IPS-NIHi11 (cell line): ENCODE measurements at places on chromosomes 16 and 17.

DNA sequence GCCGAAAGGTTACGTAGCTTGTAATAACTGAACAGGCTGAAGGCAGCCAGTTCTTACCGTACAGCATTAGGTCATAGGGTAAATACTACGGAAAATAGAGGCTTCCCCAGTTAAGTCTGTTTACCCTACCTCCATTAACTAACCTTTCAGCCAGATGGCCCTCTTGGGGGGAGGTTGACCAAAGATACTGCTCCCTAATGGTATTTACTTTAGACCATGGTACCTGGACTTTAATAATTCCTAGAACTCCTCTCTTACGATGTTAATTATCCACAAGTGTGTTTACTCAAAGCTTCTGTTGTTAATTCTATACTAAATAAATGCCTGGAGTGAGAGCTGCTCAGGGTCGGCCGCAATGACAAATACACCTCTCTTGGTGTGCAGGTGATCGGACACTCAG lies 9.8 kb upstream of the ADAT1 start:
- DNase-seq = no peak

DNA sequence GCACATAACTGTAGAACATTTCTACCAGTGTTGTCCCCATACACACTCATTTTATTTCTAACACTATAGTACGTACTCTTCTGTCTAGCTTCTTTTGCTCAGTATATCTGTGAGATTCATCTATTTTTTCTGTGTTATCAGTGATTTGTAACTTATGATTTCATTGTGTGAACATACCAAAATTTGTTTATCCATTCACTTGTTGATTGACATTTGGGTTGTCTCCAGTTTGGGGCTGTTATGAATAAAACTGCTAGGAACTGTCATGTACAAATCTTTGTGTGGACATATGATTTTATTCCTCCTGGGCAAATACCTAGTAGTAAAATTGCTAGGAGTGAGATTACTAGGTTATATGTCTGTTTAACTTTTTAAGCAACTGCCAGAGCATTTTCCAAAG lies 9.6 kb downstream of the CYB5B start:
- no peak for DNase-seq

GRCh38 chr16:20247076-20247475 lies 80.2 kb downstream of the GP2 start:
- DNase-seq = no peak

DNA sequence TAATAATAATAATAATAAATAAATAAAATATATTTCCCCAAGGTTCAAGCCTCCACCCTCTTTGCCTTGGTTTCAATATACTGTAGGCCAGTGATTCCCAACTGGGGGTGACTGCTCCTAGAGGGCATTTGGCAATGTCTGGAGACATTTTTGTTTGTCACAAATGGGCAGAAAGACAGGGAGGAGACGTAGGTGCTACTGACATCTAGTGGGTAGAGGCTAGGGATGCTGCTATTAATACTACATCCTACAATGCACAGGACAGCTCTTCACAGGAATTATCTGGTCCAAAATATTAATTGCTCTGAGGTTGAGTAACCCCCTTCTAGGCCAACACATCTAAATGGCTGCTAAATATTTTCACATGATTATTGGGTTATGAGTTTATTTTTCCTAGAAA lies 12.8 kb upstream of the PRR14 start:
- peak; percentile 14 for DNase-seq

GRCh38 chr17:65334406-65334805 lies 197.2 kb downstream of the RGS9 start:
- no peak for DNase-seq

GRCh38 chr17:69870751-69871199 lies 204.2 kb upstream of the KCNJ16 start:
- DNase-seq = peak; percentile 51

GRCh38 chr17:9817086-9817485 lies 4.8 kb downstream of the GSG1L2 start:
- DNase-seq = peak; percentile 79

GRCh38 chr16:69555867-69556266 lies 9.9 kb upstream of the NFAT5 start:
- no peak for DNase-seq

DNA sequence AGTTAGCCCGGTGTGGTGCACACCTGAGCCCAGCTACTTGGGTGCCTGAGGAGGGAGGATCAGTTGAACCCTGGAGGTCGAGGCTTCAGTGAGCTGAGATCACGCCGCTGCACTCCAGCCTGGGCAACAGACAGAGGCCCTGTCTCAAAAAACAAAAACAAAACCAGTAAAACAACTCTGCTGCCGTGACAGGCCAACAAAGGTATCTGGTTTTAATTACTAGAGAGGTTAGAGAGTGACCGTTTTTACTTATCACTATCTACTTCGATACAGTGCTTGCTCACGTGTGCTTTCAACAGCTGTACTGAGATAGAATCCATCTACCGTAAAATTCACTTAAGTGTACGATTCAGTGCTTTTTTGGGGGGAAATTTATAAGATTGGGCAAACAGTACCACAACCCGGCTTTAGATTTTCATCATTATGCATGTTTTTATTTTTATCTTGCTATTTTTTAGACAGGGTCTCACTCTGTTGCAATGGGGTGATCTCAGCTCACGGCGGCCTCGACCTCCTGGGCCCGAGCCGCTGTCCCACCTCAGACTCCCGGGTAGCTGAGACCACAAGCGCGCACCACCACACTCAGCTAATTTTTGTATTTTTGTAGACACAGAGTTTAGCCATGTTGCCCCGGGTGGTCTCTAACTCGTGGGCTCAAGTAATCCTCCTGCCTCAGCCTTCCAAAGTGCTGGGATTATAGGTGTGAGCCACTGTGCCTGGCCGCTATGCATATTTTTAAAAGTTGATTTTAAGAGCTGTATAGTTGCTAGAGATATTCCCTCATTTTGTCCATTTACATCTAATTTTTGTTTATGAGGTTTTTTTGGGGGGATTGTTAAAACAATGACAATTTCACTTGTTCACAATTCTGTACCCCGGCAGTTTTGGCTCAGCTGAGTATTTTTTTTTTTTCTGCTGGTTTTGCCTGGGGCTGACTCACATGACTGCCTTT lies 30.9 kb downstream of the SERPINF1 start:
- DNase-seq = no peak

GRCh38 chr17:2033153-2033552 lies 3.2 kb downstream of the DPH1 start:
- DNase-seq = no peak

GRCh38 chr17:2602597-2603017 lies 9.2 kb downstream of the PAFAH1B1 start:
- DNase-seq = no peak

- no peak for DNase-seq
Observed at GRCh38 chr16:49837688-49838410, 18.1 kb downstream of the ZNF423 start.

GRCh38 chr16:68065716-68066305 lies 19.4 kb upstream of the NFATC3 start:
- DNase-seq = no peak

GRCh38 chr17:67865438-67865837 lies 40.1 kb downstream of the BPTF start:
- DNase-seq = no peak

DNA sequence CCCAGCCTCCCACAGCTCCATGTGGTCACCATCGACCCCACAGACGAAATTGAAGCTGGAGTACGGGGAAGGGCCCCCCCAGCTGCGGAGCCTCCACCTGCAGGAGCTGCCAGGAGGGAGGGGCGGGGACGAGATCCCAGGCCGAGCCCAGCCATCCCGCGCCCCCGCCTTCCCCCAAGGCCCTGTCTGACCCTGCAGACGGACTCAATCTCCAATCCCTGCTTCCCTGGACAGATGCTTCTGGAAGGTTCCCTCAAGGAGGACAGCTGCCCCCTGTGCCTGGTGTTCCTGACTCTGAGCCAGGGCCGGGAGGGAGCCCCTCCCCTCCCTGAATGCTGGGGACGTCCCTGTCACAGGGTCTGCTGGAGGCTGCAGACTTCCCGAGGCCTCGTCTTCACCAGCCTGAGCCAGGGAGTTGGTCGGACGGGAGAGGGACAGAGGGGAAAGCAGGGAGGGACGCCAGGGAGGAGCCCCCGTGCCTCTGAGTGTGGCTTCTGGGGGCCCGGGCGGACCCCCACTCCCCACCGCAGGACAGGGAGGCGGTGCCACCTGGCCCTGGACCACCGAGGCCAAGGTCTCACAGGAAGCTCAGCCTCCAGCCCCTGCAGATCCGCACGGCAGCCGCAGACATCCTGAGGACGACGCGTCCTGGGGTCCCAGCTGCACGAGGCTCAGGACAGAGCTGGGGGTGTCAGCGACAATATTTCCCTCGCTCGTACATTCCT lies 21.3 kb upstream of the C1QTNF8 start:
- no peak for DNase-seq

DNA sequence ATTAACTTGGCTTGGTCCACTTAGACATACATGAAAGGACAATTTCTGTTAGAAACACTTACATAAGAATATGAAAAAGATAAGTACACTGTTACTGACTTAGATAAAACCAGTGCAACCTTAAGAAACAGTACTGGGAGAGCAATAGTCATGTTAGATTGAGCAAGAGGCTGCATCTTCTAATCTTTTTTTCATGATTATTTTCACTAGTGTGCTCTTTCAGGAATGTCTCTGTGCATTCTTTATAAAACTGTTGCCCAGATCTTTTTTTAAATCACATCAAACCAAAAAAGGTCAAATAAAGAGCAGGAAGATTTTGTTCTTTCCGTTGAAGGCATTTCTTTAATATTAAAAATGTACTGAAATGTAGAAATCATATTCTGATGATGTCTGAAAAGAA lies 100.7 kb upstream of the AXIN2 start:
- no peak for DNase-seq

DNA sequence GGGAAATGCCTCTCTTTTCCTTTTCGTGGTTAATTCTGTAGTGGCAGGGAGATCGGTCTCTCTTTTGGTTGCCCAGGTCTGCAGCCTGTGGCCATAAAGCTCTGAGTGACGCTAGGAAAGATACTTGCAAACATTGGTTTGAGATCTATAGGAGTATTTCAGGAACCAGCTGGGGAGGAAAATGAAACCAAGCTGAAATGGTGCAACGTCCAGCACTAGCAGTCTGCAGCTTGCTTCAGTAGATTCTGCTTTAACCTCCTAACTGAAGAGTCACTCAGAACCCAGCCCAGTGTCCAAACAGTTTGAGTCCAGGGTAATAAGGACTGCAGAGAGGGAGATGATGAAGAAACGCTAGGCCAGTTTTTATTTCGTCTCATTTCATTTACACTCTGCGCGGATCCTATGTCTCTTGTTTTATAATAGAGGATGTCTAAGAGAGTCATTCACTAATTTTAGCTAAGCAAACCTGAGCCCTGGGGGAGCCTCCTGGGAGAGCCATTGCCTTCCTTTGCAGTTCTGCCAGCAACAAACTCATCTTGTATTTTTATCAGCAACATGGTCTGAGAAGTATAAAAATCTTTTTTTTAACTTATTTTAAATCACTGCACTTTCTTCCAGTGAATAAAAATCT lies 12.0 kb downstream of the SP2 start:
- no peak for DNase-seq

DNA sequence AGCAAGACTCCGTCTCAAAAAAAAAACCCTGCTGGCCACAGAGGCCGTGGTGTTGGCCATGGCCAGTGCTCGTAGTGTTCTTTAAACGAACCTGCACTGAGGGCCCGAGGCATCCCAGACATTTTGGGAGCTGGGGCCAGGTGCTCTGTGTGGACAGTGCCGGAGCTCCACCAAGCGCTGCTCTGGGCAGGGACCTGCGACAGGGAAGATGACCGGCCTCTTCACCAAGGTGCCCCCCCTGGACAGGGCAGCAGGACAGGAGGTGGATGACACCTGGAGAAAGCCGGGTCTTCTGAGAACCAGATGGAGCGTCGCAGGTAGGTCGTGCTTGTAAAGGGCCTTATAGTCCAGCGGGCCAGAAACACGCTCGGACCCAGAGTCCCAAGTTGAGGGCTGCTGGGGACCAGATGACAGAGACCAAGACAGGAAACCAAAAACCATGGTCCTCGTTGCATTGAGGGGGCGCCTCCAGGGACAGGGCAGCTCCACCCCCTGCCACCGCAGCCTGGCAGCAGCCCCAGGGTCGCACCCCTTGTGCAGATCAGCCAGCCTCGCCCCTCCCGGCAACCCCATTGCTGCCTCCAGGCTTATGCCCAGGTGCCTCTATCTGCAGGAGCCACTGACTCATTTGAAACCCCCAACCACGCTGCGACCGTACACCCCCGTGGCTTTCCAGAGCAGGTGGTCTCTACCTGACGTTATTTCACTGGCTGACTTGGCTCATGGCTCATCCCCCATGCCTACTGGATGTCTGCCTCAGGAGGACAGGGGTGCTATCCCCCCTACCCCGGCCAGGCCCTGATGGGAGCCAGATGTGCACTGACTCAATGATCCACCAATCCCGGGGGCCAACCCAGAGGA lies 4.2 kb upstream of the NTN3 start:
- DNase-seq = no peak

DNA sequence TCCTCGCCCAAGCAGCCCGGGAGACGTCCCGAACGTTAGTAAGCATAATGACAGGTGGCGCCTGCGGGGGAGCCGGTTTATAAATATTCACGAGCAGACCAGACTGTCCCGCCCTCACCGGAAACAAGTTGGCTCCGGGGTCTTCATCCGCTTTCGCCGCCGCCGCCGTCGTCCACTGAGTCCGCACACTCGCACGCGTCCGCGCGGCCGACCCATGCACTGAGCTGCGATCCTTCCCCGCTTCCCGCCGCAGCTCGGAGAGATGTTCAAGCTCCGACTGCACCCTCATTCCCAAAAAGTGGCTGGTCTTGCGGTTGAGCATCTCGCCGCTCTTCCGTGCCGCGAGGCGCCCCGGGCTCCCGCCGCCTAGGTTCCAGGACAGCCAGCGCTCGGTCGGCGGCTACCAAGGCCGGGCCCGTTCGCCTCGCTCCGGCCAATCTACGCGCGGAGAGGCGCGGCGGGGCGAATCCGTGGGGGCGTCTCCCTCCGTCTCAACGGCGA lies 385 bp downstream of the CFAP119 start:
- peak; percentile 60 for DNase-seq

GRCh38 chr16:63816276-63816675 lies 1305.6 kb downstream of the CDH11 start:
- DNase-seq = no peak

DNA sequence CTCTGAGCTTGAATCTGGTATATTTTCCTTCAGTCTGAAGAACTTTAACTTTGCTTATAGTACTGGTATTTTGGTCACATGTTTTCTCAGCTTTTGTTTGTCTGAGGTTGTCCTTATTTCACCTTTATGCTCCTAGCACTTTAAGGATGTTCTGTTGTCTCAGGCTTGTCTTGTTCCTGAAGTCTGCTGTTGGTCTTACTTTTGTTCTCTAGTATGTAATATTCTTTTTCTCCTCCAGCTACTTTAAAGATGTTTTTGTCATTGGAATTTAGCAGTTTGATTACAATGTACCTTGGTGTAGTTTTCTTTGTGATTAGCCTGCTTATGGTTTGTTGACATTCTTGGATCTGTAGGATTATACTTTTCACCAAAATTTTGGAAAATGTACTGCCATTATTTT lies 23.6 kb downstream of the RPTOR start:
- no peak for DNase-seq

- no peak for DNase-seq
Observed at GRCh38 chr16:49048557-49048956, 233.1 kb downstream of the CBLN1 start.
